ENCODE measurements at places on chromosomes 5 and 9.

- DNase-seq, result peak; percentile 74
Observed at GRCh38 chr9:131270171-131271015, 5.9 kb downstream of the FAM78A start.

DNA sequence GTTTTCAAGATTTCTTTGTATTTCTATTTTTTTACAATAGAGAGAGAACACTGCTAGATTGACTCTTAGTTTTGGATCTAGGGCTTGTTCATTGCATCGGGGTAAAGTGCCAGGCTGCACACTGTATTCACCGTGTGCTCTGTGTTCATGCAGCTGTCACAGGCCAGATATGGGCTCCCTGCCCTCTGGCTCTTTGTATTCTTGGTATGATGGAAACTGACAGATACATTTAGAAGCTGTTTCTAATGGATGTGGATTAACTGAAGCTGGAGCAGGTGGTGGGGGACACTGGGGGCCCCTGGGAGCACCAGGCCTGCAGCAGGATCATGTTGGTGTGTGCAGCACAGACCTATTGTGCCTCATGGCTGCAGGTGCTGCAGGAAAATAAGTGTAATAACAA, 28.0 kb downstream of the SLC36A1 start:
- DNase-seq, result no peak

GRCh38 chr5:14851050-14851419, 20.5 kb downstream of the ANKH start:
- DNase-seq, result no peak

DNA sequence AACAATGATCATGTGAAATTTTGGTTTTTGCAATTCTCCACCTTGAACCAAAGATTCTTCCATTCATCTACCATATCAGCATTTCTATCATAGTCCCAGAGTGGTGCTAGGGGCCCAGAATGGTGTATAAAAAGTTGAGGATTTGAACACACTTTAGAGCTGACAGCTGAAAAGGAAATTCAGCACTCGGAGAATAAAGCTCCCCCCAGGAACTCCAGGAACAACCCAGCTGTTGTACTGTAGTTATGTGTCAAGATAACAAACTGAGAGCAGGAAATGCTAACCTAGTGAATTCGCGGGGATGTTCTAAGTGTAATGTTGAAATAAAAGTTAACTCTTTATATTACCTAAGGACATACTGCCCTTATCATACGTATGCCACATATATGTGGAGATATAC, 216.7 kb downstream of the NFIB start:
- peak; percentile 61 for DNase-seq

- no peak for DNase-seq
Observed at GRCh38 chr9:35364817-35365585, 124.9 kb upstream of the RUSC2 start.

DNA sequence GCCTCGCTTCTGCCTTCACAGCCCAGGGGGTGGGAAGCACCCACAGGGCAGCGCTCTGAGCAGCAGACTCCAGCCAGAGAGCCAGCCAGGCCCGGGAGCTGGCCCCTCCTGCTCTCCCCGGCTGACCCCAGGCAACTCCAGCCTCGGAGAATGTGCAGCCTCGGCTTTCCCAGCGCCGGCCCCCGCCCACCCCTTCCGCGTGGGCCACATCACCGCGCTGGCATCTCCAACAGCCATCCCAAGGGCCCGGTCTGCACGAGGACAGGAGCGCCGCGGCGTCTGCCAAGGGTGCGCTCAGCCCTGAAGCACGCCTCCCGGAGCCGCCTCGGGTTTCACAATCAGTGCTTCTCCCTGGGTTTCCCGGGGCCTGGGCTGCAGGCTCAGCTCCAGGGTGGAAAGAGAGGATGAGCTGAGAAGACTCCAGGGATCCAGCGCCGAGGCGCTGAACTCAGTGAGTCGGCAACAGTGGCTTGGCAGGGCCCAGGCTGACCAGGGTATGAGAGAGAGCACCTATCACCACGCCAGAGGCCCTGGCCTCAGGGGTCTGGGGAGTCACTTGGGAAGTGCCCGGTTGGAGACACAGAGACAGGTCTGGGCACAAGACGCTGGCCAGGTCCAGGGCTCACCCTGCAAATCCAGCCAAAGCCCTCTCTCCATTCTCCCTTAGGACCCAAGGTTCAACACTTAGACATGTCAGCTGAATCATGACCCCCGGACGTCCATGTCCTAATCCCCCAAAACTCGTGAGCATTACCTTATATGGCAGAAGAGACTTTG, 79.6 kb downstream of the ADAMTS2 start:
- DNase-seq, result peak; percentile 94

DNA sequence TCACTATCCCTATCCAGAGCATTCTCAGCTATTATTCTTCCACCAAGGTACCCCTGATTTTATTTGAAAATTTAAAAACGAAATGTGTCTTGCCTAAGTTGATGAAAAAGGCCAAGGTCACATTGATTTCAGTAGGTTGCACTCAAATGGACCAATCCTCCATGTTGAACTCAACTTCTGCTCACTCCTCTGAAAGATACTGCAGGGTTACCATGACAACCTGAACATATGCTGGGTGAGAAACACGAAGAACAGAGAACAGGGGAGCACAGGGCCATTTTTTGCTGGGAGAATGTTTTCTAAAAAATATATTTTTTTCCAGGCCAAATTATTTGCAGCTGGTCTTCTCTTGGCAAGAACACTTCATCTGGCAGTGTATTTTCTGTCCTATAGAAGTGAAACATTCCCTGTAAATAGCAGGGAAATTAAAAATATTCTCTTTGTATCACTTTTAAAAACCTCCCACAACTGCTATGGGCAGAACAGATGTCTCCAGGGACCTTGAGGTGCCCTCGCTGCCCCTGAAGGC, 215.9 kb downstream of the NXNL2 start:
- DNase-seq, result no peak

DNA sequence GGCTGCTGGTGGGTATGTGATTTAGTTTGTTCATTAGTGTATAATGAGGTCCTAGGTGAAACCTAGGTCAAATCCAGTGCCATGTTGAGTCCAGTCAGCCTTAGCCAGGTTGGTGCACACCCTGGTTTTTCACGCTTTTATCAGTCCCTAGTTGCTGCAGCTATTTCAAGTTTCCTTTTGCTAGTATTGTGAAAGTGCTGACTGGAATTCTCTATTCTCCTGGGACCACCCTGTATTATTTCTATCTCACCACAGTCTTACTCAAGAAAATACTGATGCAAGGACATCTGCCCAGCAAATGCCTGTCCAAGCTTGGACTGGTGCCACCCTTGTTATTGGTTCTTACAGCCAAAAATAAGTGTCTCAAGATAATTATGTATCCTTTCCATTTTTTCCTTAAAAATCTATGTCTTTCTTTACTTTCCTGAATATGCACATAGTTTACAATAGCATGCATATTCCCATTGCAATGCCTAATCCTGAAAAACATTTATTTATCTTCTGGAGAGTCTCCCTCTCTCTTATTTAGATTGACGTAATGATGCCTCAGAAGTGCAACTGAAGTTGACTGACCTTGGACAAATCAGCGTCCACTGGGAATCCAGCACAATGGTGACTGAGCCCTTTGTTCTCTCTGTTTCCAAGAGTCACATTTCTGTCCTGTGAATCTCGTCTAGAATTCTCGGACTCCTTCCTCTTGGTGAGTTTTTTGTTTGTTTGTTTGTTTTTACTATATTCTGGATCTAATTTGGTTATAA, 1075.0 kb downstream of the CDH9 start:
- DNase-seq, result no peak

DNA sequence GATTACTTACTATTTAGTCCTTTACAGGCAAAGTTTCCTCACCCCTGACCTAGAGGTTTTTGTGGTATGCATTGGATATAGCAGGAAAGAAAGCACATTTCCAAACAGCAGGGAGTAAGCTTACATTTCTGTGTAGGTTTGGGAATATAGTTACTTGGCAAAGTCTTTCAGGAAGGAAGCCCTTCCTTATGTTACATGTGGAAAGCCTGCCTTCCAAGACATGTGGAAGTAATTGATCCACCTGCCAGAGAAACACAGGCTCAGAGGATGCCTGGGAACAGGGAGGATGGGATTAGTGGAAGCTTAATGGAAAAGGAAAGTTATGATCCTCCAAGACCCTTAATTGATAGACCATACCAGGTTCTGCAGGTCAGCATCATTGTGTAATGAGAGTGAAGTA, 87.3 kb upstream of the PPP1R2B start:
- peak; percentile 69 for DNase-seq

GRCh38 chr9:3948826-3949556, 350.9 kb downstream of the GLIS3 start:
- no peak for DNase-seq

DNA sequence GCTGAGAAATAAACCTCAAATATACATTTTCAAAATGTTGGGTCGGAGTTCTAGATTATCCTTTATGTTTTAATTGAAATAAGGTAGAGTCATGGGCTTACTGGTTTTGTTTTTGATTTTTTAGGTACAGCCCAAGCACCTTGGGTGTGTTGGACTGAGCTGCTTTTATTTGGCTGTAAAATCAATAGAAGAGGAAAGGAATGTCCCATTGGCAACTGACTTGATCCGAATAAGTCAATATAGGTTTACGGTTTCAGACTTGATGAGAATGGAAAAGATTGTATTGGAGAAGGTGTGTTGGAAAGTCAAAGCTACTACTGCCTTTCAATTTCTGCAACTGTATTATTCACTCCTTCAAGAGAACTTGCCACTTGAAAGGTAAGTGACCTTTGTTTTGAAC, 3.6 kb downstream of the CCNG1 start:
- DNase-seq, result no peak

- DNase-seq, result peak; percentile 66
Observed at GRCh38 chr5:54390015-54390414, 65.5 kb upstream of the HSPB3 start.

GRCh38 chr5:38734353-38734752, 111.5 kb upstream of the OSMR start:
- DNase-seq, result no peak

GRCh38 chr5:142492781-142493281, 168.0 kb upstream of the SPRY4 start:
- no peak for DNase-seq

DNA sequence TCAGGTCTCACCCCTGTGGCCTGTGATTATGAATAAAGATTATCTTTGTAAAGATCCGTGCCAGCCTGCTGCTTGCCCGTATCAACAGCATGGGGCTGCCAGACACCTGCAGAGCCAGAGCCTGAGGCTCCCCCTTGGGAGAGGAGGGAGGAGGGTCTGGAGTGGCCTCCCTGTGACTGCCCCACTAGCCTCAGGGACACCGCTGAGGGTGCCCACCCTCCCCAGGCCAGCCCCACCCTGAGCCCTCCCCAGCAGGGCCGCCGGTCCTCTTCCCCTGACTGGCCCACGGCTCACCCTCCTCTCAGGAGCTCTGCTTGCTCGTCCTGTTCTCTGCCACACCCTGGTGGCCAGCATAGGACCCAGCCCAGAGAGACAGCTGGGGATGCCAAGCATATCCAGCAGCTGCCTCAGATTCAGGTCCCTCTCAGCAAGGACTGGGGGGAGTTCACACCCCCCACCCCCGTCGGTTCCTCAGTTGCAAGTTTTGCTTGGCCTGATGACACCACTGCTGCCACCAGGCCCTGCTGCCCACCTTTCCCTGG, 1.9 kb downstream of the SSNA1 start:
- no peak for DNase-seq

- DNase-seq, result peak; percentile 58
Observed at GRCh38 chr5:124438903-124439281, 307.5 kb downstream of the ZNF608 start.

- DNase-seq, result no peak
Observed at GRCh38 chr5:153400931-153401330, 89.5 kb upstream of the GRIA1 start.

DNA sequence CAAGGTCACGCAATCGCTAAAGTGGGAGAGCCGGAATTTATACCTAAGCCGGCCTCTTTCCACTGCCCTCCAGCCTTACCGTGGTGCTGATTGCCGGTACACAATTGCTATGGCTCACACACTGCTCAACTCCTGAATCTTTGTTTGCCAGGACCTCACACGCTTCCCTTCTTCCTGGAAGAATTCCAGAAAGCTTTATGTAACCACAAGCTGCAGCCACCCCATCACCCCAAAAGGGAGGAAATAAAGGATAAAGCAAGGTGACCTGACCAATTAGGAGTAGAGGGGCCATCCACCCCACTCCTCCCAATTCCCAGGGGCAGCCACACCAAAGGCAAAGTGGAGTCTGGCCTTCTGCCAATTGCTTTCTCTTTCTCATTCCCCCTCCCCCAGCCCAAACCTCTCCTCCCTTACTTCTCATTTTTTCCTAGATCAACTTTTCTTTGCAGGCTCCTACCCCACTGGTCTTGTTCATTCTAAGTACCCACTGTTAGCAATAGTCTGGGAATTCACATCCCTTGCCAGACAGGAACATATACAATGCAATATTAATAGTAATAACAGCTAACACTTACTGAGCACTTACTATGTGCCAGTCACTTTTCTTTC, 18.0 kb upstream of the CDC23 start:
- DNase-seq, result no peak

All from femur (tissue), 1 donor.